ENCODE measurements at places on chromosomes 12 and 14. TPM values are rescaled to one million over a fixed set of nuclear protein-coding genes. Genes with fewer than 3 reads are reported as not detected.

BMP4 gene
- 0.54 TPM for total RNA-seq

PPFIBP1 gene
- total RNA-seq = 40.0 TPM

- no peak for ATAC-seq
Observed at GRCh38 chr14:92847749-92848148, 53.6 kb downstream of the GOLGA5 start.

DNA sequence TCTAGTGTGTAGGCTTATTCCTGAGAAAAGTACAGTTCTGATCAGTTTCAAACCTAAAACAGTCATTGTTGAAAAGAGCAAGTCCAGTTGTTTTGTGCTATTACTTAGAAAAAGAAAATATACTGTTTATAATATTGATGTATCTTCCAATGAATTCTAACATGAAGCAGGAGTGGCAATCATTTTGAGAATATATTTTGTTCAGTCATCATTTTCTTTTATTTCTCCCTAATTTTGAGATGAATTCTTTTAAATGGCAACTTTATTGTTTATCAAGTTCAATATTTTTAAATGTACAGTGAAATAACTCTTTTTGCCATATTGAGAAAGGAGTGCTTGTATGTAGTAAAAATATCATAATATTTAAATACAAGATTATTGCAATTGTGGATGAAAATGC is 862.2 kb upstream of the MDGA2 start:
- no peak for ATAC-seq

POTEM gene
- not detected for total RNA-seq

Measured in motor neuron (in vitro differentiated cells).